Hypothalamus (tissue), 51 donors: ENCODE measurements at places on chromosomes 7 and 10.

- DNase-seq = no peak
Measured at GRCh38 chr7:76073335-76073990, 25.6 kb downstream of the MDH2 start.

DNA sequence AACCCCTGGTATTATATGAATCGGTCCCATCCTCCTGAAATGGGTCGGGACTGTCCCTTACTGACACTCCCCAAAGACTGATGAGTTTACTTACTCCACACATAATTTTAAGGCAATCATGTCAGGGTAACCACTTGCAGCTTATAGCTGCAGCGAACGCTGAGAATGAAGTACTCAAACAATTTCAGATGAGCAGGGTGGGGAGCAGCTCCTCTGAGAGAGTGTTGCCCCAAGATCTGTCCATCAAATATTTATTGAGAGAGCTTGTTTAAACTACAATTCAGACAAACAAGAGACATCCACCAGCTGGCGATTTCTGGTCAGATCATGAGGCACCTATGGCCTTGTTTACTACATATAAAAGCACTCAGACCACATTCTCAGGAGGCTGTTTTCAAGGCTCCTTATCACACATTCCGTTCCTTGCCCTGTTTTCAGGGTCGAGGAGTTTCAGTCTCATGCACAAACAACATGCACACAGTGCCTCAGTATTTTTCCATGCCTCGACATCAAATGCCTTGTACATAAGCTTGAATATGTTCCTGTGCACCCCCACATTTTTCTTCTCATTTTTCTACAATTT, 80.1 kb downstream of the THSD7A start:
- DNase-seq = no peak

GRCh38 chr7:120030876-120031275, 242.1 kb upstream of the KCND2 start:
- DNase-seq = no peak

DNA sequence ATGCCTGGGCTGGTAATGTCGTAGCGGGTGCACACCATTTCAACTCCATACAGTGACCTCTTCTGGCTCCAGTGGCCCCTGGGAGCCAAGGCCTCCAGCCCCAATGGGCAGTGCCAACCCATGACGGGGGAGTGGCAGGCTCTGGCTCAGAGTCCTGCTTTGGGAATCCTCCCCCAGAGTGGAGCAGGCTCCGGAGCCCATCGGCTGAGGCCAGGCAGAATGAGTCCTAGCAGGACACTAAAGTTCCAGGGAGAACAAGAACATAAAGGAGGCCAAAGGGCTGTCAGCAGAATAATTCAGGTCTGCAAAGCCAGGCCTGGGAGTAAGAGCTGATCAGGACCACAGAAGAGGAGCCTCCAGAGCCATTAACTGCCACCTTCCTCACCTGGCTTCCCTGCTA, 33.3 kb downstream of the LBX1 start:
- no peak for DNase-seq

- no peak for DNase-seq
Measured at GRCh38 chr10:32605787-32606186, 159.8 kb downstream of the CCDC7 start.

- no peak for DNase-seq
Measured at GRCh38 chr7:1238931-1239802, 6.5 kb downstream of the UNCX start.

DNA sequence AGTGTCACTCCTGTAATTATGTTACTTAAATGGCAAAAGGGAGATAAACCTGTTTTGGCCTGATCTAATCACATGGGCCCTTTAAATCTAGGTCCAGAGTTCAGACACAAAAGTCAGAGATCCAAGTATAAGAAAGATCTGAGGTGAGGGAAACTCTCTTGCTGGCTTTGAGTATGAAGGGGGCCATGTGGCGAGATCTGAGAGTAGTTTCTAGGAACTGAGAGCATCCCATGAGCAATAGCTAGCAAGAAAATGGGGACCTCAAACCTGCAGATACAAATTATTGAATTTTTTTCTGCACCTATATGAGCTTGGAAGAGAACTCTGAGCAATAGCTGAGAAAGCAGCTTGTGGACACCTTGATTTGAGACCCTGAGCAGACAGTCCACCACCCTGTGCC, 27.6 kb downstream of the ANKRD7 start:
- DNase-seq = no peak

DNA sequence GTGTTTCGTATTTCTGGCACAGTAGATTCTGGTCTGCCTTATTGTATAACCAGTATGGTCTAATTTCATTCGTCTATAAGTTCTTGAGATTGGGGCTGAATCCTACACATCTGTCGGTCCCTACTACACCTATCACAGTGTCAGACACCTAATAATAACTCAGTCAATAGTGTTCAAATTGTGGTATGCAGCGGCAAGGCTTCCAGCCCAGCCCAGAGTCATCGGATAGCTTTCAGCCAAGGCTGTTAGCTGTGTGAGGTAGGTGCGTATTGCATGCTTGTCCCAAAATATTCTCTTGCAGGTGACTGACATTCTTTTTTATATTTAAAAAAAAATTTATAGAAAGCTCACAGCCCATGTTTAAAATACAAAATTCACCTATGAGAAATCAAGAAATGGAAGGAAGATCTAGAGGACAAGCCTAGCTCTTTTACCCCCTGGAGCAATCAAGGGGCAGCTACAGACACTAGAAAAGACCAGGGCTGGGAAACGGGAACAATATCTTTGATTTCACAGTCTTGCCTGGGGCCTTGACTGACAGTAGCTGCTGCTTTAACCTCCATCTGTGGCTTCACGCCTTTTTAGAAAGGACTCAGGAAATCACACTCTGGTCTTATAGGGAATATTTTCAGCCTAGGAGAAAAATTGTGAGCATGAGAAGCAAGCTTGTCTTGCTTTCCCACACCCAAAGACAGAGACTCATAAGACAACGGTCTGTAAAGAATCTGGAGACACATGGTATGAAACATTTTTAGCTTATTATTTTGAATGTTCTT, 9.5 kb upstream of the ASB4 start:
- DNase-seq = no peak

GRCh38 chr7:136692221-136692620, 176.2 kb upstream of the CHRM2 start:
- no peak for DNase-seq
